ENCODE measurements at places on chromosomes 13 and 19.

DNA sequence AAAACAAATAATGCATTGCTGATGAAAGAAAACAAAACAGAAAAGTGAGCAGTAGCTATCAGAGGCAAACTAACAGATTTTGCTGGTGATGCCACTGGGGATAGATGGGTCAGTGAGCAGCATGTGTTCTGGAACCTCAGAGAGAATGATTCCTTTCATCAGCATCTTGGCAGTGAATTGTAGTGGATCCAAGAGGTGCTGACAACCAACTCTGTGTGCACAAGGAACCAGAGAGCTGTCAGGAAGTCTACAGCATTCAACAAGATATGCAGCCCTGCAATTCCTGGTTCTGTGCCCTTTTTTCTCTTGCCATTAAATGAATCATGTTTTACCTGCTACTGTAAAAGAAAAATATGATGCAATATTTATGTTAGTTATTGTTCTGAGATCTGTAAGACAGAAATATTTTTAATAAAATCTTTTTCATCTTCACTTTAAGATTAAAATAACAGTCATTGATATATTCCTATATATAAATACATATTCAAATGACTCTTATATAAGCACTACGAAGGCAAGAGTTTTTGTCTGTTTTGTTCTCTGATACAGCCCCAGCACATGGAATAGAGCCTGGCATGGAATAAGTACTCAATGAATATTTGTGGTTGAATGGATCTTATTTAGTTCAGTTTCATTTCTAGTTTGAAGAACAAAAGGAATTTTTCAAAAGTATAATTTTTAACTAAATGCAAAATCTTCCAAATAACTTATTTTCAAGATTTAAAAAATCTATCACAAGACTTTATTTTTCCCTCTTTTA, 80.8 kb downstream of the FREM2 start:
- DNase-seq, result no peak

DNA sequence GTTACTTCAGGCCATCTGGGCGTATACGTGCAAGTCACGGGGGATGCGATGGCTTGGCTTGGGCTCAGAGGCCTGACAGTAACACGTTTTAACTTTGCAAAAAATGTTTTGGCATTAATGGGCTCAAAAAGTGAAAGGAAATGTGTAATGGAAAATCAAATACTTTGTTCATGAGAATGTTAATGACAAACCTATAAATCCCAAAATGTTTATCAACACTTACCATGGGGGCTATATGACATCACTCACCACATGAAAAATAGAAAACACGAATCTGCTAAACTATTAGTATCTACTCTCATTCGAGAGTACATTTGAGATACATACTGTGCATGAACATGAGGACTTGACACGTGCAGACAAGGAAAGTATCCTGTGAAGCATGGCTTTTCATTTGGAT, 91.7 kb downstream of the FAM216B start:
- no peak for DNase-seq

- no peak for DNase-seq
These were observed 62.3 kb upstream of the PARP4 start for GRCh38 chr13:24574847-24575246.

DNA sequence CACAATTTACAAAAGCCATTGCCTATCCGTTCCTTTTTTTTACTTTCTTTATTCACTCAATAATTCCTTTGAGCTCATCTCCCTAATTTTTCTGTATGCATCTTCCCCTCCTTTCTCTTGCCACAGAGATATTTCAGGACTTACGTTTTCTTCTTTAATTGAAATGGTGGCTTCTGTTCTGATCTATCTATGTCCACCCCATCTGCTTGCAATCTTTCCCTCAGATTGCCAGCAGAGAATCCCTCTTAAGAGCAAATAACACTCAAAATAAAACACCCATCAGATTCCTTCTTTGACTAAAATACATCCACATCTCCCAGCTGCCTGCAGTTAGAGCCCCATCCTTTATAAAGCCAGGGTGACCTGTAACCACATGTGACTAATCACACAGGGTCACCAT, 478.6 kb downstream of the EFNB2 start:
- DNase-seq, result no peak

DNA sequence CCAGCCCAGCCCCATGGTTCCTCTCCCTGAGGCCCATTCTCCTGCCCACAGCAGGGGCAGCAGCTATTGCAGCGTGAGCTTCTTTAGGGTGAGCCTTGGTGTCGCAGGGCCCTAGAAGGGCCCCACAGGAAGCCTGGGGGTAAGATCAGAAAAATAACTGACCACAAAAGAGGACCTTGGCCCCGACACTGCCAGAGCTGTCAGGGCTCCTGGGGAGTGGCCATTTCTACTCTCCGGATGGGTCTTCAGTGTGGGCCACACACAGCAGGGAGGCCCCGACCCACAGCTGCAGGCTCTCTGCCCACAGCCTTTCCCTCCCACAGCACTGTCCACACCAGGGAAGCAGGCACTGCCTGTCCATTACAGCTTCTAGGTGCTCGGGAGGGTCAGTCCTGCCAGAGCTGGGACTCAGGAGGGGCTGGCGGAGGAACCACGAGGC, 3.5 kb upstream of the SIGLEC8 start:
- no peak for DNase-seq

GRCh38 chr19:23241419-23241818, 8.8 kb downstream of the ZNF724 start:
- DNase-seq, result no peak

- peak; percentile 14 for DNase-seq
These were observed at the start of gene ANGPTL4 for GRCh38 chr19:8363803-8364771. Gene ANGPTL4, plus strand, starts transcription at chr19:8364155. Its CDS starts 167 bp downstream, at chr19:8364322.

- peak; percentile 9 for DNase-seq
These were observed 347.2 kb downstream of the ZNF536 start for GRCh38 chr19:30719189-30719998.

GRCh38 chr13:46633416-46633815, 80.4 kb downstream of the LRCH1 start:
- DNase-seq, result no peak

DNA sequence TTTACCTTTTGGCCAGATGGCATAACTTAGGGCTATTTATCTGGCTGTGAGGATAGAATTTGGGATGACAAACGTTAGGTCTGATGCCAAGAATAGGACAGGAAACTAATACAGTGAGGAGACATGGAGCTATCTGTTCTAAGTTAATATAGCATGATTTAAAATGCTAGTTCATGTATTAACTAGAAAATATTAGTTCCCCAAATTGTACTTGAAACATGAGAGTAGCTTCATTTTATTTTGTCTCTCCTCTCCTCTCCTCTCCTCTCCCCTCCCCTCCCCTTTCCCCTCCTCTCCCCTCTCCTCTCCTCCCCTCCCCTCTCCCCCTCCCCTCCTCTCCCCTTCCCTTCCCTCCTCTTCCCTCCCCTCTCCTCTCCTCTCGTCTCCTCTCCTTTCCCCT, 101.1 kb upstream of the MYO16 start:
- DNase-seq, result no peak

GRCh38 chr13:64248371-64249065, 2832.9 kb upstream of the PCDH20 start:
- no peak for DNase-seq

DNA sequence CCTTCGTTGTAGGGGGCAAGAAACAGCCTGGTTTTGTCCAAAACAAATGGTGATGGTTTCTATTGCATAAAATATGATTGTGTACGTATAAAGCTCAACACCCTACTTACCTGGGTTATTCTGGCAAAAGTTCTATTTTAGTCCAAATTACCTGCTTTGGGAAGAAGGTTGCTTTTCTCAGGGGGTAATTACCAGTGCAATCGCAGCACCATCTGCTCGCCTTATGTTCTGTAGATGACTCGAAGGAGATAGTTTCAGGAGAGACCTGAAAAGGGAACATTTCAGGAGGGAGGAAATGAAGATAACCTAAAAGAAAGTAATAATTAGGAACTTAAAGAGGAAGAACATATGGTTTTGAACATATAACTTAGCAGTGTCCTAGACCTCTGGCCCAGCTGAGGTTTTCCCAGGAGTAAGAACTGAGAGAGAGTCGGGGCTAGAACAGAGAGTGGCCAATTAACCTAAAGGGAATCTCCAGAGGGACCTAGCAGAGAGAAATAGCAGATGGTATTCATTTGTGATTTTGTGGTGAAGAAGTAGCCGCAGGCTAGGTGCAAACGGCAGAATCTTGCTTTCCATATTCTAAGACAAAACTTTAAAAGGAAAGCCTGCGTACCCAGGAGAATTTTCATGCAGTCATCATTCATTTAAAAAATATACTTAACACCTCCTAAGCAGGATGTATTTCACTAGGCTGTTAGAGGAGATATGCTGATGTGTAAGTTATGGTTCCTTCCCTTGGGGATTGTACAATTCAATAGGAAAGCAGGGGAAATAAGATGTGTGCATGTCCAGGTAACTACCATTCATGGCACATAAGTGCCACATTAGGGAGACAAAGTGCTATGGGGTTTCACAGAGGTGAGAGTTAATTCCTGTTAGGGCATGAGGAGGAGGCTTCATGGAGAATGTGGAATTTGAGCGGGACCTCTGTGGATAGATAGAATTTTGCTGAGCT, 113.0 kb upstream of the SLC10A2 start:
- no peak for DNase-seq

DNA sequence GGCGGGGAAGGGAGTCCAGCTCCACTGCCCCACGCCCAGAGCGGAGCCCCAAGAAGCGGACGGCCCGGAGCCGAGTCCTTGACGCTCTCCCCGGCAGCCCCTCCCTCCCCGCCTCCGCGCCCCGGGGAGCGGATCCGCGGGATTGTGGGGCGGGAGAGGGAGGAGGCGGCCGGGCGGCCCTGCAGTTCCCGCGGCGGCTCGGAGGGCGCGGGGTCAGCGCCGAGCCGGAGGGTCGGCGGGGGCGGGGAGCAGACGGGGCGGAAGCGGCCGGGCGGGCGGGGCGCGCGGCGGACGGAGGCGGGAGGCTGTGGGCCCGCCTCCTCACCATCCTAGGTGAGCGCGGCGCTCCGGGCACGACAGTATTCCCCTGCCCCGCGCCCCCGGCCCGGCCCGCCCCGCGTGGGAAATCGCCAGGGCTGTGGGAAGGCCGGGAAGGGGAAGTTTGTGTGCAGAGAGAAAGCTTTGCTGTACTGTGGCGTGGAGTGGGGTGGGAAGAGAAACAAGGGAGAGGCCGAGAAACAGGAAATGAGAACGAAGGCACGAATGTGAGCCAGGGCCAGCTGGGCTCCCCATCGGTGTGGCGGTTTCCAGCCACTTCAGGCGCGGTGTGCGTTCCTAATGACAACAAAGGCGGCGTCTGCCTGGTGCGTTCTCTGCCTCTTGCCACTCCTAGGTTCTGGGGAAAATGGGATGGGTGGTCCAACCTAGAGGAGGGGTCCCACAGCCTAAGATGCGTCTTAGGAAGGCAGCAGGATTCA, 1.3 kb upstream of the KLF12 start:
- no peak for DNase-seq

DNA sequence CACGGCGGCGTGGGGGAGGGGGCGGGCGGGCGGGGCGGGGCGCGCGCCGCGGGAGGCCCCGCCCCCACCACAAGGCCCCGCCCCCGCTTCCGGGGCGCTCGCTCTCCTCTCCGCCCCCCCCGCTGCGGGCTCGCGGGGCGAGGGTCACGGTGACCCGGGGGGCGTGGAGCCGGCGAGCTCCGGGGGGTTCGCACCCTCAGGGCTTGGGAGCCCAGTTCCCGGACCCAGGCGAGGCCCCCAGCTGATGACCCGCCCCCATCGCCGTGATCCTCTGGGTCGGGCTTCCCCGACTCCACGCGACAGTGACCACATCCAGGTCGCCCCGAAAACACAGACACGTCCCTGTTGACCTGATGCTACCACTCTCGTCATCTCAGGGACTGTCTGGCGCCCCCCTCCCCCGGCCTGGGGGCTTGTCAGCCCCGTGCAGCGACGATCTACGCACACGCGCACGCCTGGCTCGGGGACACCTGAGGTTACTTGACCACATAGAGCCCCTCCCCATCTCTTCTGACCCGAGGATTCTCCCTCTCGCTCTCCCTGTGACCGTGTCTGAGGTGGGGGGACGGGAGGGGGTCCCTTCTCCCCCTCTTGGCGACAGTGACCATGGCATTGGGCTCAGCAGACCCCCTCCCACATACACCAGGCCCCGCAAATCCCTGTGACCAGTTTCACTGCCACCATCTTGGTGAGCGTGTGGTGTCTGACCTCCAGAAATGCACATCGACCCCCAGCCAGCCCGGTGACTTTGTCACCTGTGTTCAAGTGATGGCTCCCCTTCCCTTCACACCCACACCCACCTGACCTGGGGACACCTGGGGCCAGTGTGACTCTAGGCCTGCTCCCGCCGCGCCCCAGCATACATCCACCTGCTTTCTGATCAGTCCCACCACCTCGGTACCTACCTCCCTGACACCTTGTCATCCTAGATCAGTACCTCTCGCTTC, 670 bp downstream of the MAP2K7 start:
- no peak for DNase-seq
